GOT3 (cell line): ENCODE measurements at places on chromosomes 12 and 14.

DNA sequence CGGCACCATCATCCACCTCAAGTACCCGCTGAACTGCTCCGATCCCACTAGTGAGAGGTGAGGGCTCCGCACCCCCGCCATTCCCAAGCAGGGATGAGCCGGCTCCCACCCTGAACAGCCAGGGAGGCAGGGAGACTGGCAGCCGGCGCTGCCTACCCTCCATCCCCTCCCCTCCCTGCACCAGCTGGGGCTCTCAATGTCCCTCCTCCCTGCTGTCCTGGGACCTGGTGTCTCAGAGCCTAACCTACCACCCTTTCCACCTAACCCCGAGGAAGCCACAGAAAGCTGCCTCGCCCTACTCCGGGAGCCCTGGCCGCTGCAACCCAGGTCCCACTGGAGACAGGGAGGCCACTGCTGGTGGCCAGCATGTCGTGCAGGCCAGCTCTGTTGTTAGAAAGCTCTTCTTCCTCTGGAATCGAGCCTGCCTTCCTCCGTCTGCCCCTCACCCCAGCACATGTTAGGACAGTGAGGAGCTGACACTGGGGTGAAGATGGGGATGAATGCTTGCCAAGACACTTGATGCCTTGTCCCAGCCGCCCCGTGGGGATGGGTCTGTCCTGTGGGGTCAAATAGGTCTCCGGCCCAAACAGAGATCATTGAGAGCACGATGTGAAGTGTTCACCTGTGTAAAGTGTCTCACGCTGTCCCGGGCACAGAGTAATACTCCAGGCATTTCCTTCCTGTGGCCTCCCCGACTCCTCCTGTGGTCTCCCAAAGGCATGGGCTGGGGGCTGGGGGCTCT is 1.1 kb downstream of the PTPN6 start:
- DNase-seq = no peak

DNA sequence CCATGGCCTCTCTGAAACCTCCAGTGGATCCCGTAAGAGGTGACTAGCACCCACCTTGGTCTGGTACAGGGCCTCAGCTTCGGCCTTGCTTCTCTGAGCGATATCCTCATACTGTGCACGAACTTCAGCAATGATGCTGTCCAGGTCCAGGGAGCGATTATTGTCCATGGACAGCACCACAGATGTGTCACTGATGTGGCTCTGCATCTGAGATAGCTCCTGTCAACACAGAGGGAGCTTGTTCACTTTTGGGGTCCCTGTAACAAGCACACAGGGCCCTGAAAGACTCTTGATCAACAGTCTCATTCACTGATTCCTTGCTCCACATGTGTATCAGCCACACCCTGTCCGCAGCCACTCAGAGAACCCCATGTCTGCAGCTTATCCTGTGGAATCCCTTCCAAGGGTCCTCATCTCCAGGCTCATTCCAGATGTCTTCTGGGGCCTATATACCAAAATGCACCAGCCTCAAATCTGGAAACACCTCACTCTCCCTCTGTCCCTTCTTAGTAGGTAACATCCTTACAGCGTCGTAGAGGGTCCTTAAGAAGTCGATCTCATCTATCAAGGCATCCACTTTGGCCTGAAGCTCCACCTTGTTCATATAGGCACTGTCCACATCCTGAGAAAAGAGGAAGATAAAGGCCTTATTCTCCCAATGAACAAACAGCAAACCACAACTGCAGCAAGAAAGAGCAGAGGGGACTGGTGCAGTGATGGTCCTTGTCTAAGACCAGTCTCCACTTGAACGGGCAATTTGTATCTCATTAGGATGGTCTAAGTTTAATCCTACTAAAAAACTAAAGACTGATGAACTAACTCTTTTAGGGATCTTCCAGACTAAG is 3.5 kb downstream of the KRT3 start:
- no peak for DNase-seq

- no peak for DNase-seq
Observed at GRCh38 chr12:4289998-4290790, 16.6 kb downstream of the CCND2 start.

DNA sequence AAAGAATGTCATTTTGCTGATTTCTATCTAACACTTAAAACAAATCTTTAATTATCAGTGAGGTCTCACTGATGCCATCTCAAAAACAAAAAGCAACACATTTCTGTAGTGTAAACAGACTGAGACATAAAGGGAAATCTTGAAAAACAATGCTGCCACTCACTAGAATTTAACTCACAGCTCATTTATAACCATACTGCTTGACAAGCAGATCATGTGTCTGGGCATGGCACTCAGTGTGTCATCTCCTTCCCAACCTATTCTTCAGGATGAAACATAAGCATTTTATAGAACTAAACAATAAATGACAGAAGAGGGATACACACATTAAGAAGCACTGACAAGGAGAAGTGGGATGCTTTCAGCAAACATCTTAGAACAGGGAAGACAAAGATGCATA is 22.4 kb downstream of the ATF7 start:
- DNase-seq = no peak

DNA sequence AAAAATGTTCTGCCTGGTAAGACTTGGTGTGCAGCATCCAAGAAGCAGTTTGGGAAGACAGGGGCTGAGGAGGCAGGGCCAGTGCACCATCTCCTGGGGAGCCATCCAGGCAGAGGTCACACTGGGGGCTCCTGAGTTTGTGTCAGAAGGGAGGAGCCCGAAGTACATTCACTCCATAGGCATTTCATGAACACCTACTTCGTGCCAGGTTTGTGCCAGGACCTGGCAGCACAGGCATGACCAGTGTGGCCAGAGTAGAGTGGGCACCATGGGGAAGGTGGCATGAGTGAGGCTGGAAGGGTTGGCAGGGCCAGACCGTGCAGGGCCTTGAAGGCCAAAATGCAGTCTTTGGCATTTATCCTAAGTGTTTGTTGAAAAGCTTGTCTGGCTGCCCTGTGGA is 86.5 kb upstream of the RIN3 start:
- DNase-seq = no peak

DNA sequence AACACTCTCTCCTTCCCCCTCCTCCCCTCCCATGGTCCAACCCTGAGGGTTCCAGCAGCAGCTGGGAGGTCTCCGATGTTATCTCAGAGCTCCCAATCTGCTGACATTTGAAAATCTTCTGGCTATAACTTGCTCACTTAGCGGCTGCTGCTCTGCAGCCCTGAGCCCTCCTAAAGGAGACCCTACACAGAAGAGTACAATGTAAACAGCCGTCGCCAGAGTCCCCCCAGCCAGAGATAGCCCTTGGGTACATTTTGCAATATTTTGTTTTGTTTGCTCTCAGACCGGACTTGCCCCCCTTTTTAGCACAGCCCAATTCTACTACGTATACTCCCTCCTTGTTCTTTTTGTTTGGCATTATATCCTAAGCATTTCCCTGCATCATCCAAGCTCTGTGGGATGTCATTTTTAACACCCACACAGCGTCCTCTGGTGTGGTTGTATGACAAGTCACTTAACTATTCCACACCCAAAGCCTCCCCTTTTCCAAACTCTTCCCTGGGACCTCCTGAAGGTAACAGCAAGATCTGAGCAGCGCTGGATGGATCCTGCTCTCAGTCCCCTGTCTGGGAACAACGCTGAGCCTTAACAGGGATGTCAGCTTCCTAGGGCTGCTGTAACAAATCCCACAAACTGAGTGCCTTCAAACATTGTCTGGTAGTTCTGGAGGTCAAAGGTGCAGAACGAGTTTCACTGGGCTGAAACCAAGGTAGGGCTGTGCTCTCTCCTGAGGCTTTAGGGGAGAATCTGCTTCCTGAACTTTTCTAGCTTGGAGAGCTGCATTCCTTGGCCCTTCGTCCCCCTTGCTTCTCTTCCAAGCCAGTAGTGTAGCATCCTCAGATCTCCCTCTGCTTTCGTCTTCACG is 25.3 kb upstream of the TCL1B start:
- no peak for DNase-seq

- no peak for DNase-seq
Observed at GRCh38 chr12:23238957-23239356, 614.0 kb downstream of the ETNK1 start.

GRCh38 chr14:40119765-40120164 is 687.5 kb upstream of the FBXO33 start:
- no peak for DNase-seq

DNA sequence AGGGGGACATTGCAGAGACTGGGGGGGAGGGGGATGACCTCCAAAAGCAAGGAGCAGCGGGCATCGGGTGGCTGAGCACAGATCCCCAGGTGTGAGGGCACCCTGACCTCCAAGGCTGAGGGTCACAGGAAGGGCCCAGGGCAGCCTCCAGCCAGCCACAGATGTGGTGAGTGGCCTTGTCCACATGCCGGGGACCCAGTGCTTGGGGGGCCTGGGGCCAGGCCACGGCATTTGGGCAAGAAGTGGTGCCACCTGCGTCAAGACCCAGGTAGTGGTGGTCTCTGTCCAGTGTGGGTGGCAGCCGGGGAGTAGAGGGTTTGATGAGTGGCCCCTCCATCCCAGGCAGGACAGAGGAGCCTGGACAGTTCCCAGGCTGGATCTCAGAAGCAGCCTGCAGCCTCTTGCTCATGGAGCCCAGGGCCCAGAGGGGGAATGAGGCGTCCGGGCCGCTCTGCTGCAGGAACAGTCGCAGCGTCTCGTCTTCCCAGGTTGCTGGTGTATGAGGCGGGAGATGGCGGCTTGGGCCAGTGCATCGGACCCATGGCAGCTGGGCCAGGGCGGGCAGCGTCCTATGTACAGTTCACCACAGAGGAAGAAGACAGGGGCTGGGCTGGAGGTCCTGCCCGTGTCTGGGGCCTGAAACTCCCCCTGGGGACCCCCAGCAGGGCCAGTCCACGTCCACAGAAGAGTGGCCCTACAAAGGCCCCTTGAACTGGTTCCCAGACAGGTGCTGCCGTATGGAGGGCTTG is 33.5 kb downstream of the CCNK start:
- no peak for DNase-seq

DNA sequence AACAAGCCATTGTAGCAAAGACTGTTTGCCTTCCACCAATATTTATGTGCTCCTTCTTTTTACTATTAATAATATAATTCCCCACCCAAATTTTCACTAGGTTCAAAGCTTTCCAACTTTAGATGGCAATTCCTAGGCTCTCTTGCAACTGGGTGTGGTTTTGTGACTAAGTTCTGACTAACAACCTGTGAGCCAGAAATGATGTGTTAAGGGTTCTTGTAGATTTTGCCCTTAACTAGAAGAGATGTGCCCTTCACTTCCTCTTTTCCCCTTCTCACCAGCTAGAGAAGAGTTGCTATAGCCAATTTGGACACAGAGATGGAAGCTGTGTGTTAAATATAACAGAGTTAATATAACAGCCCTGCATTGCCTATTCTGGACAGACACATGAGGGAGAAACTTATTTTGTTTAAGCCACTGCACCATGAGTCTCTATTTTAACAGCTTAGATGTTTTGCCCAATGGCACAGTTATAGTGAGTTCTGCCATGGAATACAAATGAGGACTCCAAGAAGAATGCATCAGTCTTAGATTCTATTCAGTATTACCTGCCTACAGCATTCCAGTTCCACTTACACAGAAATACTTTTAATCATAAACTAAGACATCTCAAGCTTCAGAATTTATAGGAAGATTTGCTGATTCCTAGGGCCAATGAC is 216.2 kb downstream of the DUSP6 start:
- no peak for DNase-seq

DNA sequence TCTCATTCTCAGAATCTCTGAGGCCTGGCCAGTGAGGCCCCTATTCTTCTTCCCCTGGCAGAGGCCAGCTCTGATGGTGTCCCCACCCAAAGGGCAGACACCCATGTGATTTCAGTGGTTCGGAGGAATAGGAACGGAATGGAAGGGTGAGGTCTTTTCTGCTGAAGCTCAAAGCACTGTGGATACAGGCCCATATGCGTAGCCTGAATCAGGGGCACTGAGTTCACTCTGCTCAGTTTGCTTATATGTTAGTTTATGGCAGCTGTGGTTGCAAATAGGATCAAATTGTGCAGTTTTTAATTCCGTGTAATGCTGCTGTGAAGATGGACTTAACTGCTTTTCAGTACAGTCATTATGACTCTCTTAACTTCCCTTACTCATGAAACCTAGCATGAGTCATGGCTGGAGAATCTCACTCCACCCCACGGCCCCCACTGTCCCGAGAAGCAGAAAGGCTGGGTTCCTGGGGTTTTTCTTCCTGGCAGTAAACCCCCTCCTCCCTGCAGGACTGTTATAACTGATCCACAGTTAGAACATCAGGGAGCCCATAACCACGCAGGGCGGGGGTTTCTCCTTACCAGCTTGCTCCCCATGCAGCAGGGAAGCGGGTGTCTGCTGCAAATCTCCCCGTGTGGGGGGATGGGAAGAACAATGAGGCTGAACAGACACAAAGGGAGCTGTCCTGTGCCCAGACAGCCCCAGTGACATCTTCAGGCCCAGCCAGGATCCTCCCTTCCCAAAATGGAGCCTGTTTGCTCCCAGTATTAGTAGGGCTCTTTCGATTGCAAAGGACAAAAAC is 122.7 kb downstream of the SLC38A6 start:
- DNase-seq = peak; percentile 6

DNA sequence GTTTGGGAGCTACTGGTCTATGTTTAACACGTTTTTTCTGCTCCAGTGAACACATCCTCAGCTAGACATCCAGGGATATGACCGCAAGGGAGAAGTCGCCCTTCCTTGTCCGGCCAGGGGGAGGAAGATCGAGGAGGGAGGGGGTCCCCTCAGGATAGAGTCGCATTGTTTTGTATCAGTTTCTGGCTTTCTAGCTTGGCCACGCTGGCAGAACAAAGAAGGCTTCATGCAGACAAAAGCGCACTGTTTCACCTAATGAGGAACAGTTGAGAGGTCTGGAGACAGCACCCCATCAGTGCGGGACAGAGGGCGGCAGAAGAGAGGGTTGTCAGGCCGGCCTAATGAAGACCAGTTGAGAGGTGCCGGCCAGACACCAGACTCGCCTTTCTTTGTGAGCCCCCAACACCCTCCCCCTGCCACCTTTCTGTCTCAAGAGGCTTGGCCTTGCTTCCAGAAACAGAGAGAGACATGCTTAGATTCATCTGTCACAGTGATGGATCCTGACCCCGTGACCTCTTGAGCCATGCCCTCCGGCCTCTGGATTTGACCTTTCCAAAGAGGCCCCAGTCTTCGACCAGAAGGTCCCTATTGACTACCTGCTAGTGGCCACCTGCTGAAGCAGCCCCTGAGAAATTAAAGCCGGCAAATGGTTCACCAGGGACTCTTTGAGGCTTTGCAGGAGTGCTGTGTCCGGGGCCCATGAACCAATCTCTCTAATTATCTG is 254.7 kb upstream of the TBX3 start:
- no peak for DNase-seq
